ENCODE measurements at places on chromosomes 6 and 20. TPM values are rescaled to one million over a fixed set of nuclear protein-coding genes. Genes with fewer than 3 reads are reported as not detected.

Gene TNXB
- 2.4 TPM for total RNA-seq

Gene NAA20
- total RNA-seq = 111 TPM

Gene NRN1
- not detected for total RNA-seq

Gene GHRH
- total RNA-seq = not detected

Gene COL10A1
- not detected for total RNA-seq

Gene REM1
- total RNA-seq = not detected

Gene SLC35A1
- 12.2 TPM for total RNA-seq

Gene PFDN4
- 47.4 TPM for total RNA-seq

Gene OLIG3
- total RNA-seq = not detected

Gene IPCEF1
- under 0.01 TPM for total RNA-seq

Gene CRIP3
- not detected for total RNA-seq
